ENCODE measurements at places on chromosomes 3 and 15.

GRCh38 chr3:128425142-128425845 is 41.4 kb downstream of the DNAJB8 start:
- DNase-seq = no peak

DNA sequence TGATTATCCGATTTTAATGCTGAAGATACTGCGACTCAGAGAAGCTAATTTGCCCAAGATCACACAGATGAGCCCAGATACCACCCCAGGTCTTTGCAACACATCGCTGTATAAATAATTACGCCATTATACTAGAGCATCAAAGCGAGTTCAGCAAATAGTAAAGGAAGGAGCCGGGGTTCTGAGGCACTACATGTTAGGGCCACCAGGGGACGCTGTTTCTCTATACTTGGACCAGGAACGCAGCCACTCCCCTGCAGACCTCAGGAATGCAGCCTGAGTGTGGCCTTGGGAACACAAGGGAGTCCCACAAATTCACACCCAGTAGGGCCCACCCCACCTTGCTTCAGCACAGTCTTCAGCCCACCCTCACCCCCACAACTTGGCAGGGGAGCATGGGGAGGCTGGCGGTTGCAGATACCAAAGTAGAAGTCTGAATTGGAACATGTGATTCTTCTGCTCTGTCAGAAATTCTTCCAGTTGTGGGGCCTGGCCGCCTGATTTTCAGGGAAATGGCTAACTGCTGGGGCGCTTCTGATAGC is 57.8 kb upstream of the RYK start:
- no peak for DNase-seq

- no peak for DNase-seq
These were observed 156.3 kb downstream of the MTHFS start for GRCh38 chr15:79740561-79740960.

GRCh38 chr3:52835766-52836470 is 1.1 kb upstream of the MUSTN1 start:
- no peak for DNase-seq

DNA sequence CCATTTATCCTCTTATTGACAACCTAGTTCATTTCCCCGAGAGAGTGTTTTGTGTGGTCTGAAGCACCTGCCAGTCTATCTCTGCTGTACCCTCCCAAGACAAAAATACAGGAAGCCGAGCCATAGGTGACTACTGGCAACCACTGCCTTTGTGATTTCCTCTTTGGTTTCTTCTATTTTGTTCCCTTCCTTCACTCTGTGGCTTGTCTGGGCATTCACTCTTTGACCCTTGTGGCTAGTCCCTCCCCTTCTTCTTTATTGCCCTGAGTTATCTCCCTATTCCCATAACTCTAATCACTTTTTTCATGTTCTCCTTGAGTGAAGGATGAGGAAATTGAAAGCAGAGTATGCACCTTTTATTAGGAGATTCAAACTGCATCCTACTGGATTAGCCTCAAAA is at the start of gene ADGRG7:
ADGRG7 (plus strand) TSS at position 297 of the 400 bp plus-strand sequence. CDS start 256 bp downstream, outside the sequence.
- no peak for DNase-seq

GRCh38 chr3:82293435-82293834 is 532.0 kb upstream of the GBE1 start:
- DNase-seq = no peak

DNA sequence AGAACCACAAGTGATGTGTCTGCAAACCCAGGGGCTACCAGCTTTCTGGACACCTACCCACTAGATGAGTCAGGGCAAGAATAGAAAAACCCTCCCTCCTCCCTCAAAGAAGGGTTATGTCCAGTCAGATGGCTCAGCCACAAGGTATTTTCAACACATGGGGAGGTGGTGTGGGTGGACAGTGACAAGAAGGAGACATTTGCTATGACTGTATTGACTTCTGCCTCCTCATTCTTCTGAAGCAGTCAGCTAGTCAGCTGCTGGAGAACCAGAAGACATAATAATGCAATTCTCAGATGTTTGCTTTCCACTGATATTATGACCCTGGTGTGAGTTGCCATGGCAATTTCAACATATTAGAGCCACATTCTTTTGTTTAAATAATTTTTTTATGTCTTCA is 66.7 kb upstream of the GOLGA8B start:
- DNase-seq = peak; percentile 19

DNA sequence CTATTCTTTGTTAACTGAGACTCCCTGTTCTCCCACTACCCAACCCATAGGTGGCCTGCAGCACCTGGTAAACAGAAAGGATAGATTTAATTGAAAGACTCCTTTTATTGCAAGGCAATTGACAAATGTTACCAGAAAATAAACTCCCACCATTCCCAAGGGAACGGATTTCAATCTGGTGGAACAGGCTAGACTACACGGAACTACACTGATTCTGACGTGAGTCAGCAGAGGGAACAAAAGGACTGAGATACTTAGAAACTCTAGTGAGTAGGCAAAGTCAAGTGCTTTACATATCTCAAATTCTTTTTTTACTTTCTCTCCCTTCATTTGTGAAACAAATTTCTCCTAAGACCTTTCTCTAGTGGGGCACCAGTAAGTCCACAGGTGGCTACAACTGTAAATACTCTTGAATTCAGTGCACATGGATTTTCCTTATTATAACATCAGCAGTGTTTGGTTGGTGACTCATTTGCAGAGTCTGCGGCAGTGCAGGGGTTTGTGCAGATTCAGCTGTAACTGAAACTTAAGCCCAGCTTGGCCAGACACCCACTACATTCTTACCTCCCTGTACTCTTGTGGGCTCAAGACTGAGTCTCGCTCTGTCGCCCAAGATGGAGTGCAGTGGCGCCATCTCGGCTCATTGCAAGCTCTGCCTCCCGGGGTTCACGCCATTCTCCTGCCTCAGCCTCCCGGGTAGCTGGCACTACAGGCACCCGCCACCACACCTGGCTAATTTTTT is 34.3 kb upstream of the PLSCR2 start:
- DNase-seq = peak; percentile 89

DNA sequence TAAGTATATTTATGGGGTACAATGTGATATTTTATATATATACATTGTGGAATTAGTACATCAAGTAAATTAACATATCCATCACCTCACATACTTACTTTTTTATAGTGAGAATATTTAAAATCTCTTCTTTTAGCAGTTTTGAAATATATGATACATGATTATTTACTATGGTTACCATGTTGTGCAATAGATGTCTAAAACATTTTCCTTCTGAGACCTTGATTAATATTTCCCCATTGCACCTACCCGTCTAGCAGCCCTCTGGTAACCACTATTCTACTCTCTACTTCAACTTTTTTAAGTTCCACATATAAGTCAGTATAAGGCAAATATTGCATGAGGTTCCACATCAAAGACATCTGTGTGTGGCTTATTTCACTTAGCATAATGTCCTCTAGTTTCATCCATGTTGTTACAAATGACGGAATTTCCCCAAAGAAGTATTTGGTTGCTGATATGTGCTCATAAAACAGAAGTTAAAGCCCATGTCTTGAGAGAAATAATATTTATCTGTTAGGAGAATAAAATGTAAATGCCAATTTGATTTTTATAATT is 29.6 kb upstream of the NFKBIZ start:
- DNase-seq = no peak

DNA sequence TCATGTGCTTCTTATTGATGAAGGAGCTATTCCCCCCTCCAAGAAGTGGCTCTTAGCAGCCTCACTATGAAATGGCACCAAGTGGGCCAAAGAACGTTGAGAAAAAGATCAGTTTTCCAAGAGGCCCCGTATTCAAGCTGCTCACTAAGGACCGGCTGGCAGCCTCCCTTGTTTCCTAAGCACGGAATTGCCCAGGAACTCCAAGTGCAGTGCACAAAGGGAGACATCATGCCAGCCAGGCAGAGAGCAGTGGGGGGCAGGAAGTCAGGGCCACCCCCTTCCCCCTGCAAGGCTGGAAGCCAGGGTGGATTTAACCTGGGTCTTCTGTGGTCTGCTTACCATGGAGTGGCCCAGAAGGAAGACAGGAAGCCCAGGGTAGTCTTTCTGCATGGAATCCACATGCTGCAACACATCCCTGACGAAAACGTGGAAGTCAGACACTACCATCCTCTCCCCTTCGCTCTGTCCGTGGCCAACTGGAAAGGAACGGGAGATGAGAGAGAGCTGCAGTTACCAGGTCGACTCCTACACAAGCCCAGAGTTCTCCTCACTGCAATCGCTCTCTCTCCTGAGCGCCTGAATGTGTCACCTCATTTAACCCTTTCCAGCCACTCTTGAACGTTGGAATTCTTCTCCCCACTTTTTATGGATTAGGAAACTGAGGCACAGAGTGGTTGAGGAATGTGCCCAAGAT is 49.5 kb downstream of the ABTB1 start:
- no peak for DNase-seq

GRCh38 chr3:56769116-56769707 is 32.5 kb downstream of the ARHGEF3 start:
- DNase-seq = no peak

DNA sequence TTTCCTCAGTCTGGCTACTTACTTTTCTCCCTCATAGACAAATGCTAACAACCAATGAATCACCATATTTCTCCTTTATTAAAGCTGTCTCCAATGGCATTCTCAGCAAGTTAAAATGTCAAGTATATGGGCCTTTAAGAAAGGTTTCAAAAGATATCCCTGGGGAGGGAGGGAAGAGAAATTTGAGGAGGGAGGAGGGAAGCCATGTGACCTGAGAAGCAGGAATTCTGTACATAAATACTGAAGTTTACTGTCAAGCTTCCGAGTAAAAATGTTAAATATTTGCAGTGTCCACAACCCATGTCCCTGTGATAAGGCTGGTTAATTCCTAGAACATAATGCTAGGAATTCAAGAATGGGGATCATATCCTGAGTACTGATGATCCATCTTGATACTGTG is 175.9 kb downstream of the CNTN4 start:
- DNase-seq = no peak

GRCh38 chr3:106349191-106349881 is 480.5 kb upstream of the CBLB start:
- no peak for DNase-seq

DNA sequence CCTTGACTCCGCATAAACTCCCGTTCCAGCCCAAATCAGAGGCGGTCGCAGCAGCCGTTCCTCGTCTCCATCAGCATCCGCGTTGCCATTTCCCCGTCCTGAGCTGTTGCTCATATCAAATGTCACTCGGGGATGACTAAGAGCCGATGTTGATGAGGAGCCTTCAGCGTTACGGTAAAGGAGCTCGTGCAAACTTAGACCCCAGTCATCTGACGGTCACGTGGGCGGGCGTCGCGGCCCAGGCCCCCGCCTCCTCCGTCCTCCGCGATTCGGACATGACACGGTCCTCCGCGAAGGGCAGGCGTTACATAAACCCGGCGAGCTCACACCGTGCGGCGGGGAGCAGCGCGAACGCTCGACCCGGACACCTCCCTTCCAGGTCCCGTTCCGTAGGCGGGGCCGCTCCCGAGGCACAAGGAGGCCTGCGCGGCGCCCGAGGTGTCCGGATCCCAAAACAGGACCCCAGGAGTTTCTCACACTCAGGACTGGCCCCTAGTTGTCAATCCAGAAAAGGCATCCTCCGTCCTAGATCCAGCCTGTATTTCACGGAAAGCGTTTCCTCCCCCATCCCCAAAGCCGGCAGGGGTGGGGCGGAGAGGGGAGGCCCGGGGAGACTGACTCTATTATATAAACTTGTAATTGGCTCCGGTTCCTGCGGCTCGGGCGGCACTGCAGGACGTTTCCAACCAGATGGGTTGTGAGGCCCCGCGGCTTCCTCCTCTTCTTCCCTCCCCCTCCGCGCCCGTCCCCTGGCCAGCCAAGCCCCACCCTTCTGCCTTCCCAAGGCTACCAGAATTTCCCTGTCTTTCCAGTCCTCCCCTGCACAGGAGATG is 100.0 kb upstream of the IGF1R start:
- peak; percentile 67 for DNase-seq

GRCh38 chr3:120200493-120201235 is 84.4 kb downstream of the GPR156 start:
- no peak for DNase-seq

- no peak for DNase-seq
These were observed 136.1 kb upstream of the LMCD1 start for GRCh38 chr3:8365541-8365940.

GRCh38 chr3:28406241-28406640 is 57.6 kb upstream of the AZI2 start:
- no peak for DNase-seq

DNA sequence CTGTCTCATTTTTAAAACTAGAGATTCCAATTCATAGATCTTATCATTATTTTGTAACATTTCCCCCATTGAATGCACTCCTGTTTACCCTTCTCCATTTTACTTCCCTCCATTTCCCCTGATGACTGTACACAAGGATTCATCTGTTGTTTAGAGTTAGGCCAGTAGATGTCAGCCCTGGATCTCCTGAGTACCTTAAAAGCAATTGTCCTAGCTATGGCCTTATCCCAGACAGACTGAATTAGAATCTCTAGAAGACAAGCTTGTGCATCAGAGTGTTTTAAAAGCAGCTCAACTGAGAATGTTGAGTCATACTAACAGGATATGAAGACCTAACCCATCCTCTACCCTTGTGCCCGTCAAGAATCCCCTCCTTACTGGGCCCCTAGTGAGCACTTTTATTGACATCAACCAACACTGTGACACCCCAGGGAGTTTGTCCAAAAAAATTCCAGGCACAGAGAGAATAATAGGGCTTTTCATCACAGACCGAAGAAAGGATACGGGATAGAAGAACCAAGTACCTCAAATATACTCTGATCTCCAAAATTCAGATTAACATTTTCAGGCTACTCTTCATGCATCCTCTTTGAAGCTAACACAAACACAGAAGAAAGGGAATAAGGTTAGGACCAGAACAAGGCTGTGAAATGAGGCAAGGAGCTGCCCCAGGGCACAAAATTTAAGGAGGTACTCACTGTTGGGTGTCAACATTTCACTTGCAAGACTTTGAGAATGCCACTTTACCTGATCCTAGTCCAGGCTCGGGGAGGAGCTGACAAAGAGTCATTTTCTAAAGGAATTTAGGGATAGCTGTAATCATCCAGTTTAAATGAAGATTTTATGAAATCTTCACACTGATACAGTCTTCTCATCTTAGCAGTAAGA is 17.1 kb downstream of the ZBED2 start:
- peak; percentile 54 for DNase-seq

DNA sequence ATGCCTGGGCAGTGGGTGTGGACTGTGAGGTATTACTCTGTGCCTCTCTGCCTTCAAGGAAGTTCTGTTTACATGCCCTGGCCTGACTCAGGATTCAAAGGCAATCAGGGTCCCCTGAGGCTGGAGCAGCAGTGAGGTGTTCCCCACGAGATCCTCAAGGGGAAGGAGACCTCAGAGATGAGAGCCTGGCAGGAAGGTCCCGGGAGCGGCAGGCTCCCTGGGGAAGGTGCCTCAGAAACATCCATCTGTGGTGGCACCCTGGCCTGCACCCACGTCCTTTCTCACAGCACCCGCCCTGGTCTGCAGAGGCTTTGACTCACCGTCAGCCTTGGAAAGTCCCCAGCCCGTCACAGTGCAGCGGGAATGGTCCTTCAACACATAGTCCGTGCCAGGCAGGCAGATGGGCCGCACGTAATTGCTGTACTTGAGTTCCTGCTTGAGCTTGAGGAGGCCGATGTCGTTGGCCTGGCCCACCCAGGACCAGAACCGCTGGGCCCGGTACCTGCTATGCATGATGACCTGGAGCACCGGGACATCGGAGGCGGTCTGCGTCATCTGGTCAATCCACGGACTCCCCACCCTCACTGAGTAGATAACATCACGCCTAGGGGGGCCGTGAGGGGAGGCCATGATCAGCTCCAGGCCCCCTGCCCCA is 3.6 kb downstream of the PRSS50 start:
- DNase-seq = no peak

All from HS-5 (cell line).